Stimulated activated CD4-positive, alpha-beta T cell treated with anti-CD3 and anti-CD28 coated beads, Interleukin-15, amount 100 ng/mL, for 48 hours (primary cell): ENCODE measurements at places on chromosomes 16 and 17.

DNA sequence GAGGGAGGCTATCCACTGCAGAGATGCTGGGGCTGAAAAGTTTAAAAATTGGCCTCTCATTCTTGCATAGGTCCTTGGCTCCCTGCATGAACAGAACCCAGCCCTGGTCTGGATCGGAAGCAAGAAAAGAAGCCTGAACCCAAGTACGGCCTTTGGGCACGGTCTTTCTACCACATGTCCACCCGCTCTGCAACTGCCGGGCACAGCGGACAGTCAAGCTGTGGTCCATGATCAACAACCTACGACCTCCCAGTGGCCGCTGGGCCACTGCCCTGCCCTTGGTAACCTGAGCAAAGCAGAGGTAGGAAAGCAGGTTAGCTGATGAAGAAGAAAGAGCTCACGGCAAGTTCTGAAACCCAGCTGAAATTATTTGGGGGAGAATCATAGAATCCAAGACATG lies 3.6 kb downstream of the ABCC12 start:
- DNase-seq: no peak

- DNase-seq: no peak
Observed at GRCh38 chr16:4828567-4829321, 18.3 kb downstream of the GLYR1 start.

DNA sequence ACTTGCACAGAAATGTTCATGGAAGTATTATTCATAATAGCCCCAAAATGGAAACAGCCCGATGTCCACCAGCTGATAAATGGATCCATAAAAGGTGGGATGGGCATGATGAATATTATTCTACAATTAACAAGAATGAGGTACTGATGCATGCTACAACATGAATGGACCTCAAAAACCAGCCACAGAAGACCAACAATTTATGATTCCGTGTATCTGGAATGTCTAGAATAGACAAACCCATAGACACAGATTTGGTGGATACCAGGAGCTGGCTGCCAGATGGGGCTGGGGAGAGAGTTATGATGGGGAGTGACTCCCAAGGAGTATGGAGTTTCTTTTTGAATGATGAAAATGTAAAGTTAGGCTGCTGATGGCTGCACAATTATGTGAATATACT lies 10.8 kb upstream of the NAGLU start:
- no peak for DNase-seq

DNA sequence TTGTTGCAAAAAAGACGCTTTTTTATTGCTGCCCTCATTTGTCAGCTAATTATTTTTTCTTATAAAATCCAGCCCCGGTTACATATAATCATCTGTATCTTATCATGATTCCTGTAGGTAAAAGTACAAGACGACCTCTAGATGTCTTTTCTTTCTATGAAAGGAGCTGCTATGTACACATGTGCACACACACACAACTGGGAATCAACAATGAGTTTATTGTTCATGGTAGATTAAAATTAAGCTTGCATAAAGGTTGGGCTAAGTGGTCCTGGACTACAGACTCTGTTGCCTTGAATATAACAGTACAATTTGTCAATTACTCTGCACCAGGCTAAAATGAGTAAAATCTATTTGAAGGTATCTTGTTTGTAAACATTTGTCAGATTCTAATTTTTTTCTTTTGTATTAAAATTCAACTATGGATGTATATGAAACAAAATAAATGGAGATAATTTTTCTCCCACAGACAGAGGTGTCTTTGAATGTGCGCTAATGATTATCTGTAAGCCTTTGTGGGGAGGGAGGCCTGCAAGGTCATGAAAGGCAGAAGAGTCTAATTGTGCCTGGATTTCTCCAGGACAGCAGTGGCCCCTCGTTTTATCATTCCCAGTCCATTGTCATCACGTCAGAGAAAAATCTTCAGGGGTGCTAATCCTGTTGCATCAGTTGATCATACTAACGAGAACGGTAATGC lies 13.4 kb downstream of the C17orf58 start:
- DNase-seq: no peak

DNA sequence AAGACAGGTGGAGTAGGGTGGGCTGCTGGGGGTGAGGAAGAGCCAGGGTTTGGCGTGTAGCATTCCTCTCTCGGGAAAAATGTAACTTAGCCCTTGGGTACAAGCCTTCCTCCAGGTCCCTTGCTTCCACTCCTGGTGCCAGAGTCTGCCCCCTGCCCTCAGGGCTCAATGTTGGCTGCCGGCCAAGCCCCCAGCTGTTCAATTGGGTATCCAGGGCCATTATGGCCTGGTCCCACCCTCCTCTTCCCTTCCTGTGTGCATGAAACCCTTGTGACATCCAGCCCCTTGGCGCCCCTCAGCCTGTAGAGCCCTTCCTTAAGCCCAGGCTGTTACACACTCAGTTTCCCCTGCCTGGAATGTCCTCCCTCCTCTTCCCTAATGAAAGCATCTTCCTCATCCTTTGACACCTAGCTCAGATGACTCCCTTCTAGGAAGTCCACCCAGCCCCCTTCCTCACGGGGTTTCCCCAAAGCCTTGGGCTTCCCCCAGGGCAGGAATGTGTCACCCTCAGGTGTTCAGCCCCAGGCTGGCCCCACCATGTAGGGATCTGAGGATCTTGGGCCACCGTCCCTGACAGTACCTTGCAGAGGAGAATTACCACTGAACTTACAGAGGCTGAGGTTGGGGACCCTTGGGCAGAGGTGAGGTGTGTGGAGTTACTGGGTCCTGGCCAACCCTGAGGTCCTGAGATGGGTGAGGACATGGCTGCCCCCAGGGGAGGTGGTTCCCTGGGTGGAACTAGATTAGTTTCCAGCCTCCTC lies 30.0 kb downstream of the B9D1 start:
- DNase-seq: no peak

DNA sequence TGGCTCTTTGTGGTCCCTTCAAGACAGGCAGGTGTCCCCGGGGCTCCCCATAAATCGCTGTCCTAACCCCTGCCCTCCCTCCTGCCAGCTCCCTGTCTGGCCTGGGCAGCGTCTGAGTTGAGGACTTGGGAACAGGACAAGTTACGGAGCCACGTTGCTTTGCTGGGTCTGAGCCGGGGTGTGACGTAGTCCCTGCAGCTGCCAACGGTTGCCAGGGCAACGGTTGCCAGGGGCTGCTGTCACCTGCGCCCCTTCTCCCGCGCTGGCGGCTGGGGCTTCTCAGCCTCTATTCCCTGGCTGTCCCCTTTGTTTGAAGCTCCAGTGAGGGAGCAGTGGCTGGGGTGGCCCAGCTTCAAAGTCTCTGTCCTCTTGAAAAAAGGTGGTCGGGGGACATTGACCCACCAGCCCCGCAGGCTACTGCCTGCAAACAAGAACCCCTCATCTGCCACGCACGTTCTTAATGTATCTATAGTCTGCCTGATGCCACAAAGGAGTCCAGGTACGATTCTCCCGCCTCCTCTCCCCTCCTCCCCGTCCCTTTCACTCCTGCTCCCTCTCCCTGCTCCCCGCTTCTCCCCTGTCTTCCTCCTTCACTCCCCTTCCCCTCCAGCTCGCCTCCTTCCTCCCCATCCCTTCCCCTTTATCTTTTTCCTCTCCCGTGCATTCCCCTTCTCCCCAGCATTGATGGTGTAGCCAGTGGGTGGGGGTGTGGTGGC lies 10.9 kb downstream of the ADGRG1 start:
- no peak for DNase-seq

GRCh38 chr16:14239791-14240190 lies 168.7 kb downstream of the MRTFB start:
- no peak for DNase-seq

DNA sequence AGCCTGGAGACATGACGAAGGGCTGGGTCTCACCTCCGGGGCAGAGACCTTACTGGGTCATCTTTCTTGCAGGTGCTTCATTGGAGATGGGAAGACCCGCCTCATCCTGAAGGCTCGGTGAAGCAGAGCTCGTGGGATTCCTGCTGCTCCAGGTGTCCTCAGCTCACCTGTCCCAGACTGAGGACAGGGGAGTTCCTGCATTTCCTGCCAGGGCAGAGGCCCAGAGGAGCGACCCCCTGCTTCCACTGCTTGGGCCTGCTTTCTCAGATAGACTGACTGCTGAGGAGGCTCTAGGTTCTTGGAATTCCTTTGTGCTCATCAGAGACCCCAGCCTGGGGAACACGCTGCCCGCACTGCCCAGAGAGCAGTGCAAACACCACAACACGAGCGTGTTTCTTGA lies 11.6 kb downstream of the AQP8 start:
- DNase-seq: no peak

DNA sequence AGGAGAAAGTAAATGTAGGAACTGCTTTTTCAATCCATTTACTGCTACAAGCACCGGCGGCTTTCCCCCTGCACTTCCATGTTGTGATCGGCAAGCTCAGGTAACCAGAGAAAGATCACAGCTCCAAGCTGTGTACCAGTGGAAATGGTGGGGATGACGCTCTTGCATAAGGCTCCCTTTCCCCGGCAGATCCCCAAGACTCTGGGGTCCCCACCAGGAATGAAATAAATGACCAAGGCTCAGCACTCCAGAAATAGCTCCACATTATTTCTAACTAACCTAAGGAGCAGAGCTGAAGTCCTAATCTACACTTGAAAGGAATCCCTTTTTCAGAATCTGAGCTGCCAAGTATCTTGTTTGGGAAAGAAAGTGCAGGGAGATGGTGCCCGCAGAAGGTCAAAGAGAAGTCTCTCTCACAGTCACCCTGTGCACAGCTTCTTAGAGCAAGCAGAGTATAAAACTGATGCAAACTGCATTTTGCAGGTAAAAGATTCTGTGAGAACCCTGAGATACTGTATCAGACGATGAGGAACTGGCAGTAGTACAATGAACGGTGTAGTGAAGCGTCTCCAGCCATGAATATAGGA lies 11.1 kb downstream of the GRB2 start:
- no peak for DNase-seq

GRCh38 chr16:57058291-57058861 lies 34.0 kb upstream of the CPNE2 start:
- no peak for DNase-seq

- DNase-seq: no peak
Observed at GRCh38 chr16:6377956-6378355, 954.7 kb upstream of the RBFOX1 start.

GRCh38 chr17:60599220-60599619 lies 773 bp upstream of the PPM1D start:
- DNase-seq: peak; percentile 3

- DNase-seq: no peak
Observed at GRCh38 chr17:83058266-83058798, 21.1 kb upstream of the METRNL start.

- no peak for DNase-seq
Observed at GRCh38 chr16:29811896-29812665, at the start of gene PRRT2. TSS of gene PRRT2 (plus strand) at chr16:29812193. CDS start at chr16:29813055, 862 bp downstream.

DNA sequence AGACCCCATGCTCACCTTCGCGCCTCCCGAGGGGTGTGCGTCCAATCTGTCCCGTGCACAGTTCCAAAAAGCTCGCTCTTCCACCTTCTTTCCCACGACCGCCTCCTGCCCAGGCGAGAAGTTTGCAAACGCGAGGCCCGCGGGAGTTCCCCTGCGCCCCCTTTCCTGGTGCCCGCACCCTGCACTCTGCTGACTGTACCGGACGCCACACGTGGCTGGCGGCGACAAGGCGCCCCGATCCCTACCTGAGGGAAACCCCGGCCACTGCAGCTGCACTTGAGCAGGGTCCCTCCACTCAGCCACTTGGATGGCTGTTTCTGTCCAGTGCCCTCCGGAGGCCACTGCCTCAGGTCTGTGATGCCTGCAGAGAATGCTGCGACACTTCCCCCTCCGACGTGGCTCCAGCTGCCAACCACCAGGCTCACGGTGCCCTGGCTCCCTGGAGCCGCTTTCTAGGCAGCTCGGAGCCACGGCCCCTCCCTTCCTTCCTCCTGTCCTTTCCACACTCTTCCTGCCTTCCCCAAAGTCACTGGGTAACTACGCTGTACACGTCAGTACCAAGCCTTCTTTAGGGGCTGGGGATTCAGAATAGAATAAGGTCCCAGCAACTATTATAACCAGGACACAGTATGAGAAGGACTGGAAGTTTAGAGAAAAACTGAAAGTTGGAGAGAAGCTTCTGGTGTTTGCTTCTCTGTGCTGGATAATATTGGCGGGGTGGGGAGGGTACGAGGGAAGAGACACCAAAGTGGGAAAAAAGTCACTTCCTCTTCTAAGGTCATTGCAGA lies at the start of gene MLKL:
Gene MLKL, minus strand, starts transcription at position 425 of the 788 bp plus-strand sequence. CDS start 5,105 bp downstream, outside the sequence.
- DNase-seq: peak; percentile 54

- DNase-seq: no peak
Observed at GRCh38 chr17:45299361-45299760, 17.5 kb downstream of the MAP3K14 start.
